ENCODE measurements at places on chromosomes 5 and 9. TPM values are rescaled to one million over a fixed set of nuclear protein-coding genes. Genes with fewer than 3 reads are reported as not detected.

KYAT1 gene
- polyA plus RNA-seq, result 29.4 TPM

RMND5B gene
- 39.6 TPM for polyA plus RNA-seq

TRIM7 gene
- polyA plus RNA-seq, result 0.42 TPM

MYMK gene
- polyA plus RNA-seq, result not detected

PRSS3 gene
- 3.2 TPM for polyA plus RNA-seq

ADAMTS19 gene
- 5.4 TPM for polyA plus RNA-seq

CTSL gene
- 148 TPM for polyA plus RNA-seq

ENTPD8 gene
- 1.0 TPM for polyA plus RNA-seq

GRCh38 chr9:107176436-107177151 is 106.5 kb upstream of the RAD23B start:
- DNase-seq, result no peak

DNA sequence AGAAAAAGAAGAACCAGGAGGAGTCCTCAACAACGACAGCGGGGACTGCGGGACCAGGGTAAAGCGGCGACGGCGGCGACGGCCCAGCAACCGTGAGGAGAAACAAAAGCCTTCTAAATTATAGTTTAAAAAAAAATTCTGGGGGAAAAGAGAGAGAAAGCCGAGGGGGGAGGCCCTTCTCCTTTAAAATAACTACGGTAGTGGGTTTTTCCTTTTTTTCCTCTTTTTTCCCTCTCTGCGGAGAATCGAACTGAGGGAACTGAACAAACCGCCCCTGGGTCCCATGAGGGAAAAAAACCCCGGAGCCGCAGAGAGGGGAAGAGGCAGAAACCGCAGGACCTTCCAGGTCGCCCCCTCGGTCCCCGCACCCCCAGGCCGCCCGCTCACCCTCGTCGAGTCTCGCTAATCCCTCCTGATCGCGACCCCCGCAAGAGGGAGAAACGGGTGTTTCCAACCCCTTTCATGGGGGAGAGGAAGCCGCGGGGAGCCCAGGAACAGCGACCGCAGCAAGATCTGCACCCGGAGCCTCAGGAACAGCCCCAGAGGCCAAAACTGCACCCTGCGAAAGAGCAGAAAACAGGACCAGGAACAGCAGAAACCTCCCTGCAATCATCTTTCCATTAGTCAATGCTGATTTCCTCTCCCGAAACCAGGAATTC is 453 bp downstream of the CPEB4 start:
- no peak for DNase-seq

GRCh38 chr5:80078921-80079320 is 43.8 kb downstream of the THBS4 start:
- no peak for DNase-seq

- no peak for DNase-seq
Measured at GRCh38 chr5:61332358-61332749, 296 bp downstream of the ZSWIM6 start.

DNA sequence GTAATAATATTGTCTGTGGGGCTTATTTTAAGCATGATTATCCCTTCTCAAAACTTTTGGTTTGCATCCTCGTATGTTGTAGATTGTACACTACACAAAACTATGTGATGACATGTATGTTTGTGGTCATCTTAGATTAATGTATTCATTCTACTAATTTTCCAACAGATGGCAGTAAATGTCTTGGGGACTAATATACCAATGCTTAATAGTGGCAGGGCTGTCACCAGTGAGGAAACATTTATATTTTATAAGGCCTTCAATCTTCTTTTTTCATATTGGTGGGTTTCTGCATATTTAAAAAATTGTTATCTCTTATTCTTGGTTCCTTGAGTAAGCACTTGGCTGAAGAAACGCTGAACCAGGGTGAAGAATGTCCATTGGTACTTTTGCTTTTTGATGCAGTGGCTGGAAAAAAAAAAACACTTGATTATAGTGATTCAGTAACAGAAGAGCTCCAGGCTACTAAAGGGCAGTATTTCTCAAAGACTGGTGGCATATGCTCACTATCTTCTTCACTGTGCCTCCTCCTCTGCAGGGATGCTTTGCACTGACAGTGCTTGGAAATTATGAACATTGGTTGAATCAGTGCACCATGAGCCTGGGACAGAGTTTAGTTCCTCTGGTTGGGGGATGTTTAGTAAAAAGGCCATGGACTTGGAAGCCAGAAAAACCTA is 530.3 kb downstream of the RASEF start:
- no peak for DNase-seq

DNA sequence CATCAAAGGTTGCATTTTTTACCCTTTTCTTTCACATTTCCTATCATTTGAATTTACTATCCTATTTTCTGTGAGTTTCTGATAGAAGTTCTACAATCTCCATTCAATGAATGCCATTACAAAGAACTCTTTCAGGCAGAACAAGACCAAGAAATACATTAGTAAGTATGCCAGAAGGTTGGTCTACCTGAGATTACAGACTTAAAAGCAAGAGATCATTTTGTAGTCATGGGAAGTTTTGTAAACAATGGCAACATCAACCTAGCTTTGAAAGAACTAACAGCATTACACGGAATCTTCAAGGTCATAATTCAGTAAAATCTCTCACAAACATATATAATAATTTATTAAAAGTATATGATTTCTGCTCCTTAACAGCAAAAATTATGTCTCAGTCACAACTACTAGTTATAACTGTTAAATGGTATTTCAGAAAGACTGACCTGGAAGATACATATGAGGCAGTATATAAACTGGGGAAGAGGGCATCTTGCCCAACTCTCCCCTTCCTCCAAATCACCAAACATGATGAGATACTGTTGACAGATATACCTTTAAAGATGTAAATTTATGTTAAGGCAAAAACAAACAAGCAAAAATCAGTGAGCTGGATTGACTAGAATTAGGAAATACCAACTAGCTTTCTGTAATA is 23.3 kb downstream of the TMEM161B start:
- no peak for DNase-seq

GRCh38 chr5:148540647-148541046 is 113.7 kb downstream of the HTR4 start:
- DNase-seq, result no peak

DNA sequence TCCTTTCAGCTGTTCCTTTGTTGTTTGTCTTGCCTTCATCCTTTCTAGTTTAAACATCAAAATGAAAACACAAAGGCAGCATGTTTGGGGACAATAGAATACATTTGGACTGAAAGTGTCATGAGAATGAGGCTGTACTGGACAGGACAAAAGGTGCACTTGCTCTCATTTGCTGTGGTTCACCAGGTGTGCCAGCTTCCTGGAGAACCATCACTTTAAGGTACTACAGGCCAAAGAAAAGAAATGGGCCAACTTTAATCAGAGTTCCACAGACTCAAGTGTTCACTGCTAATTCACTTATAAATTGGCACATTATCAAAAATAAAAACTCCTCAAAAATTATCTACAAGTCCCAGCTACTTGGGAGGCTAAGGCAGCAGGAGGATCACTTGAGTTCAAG is 53.8 kb downstream of the ABHD17B start:
- DNase-seq, result no peak

GRCh38 chr9:126838895-126839294 is 21.5 kb upstream of the ZBTB34 start:
- no peak for DNase-seq

DNA sequence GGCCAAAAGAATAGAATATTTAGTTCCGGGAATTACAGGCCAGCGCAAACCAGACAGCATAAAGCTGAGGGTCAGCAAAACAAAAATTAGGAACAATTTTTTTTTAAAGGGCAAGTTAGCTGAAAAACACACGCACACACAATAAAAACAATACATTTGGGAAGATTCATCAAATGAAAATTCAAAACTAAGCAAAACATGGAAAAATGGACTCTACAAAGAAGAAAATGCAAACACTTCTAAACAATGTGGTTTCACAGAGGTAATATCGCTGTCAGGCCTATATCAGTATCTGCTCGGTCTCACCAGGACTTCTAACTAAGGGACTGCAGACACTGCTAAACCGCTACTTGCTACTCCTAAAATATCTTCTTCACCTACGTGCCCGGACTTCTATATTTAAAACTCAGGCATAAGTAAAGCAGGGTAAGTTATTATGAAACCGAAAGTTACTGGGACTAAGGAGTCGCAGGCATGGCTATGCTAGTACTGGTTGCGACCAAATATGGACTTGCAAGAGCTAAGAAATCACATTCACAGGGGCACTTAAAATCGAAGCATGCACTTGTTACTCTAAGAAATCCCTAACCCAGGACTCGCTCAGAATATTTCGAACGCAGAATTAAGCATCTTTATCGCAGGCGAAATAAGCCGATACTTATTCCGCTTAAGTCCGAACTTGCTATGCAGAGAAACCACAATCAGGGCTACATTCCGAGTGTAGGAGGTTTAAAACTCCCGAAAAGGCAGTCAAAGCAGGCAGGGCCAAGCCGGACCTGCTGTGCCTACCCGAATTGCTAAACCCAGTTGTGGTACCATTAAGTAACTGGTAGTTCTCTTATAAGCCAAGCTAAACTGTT is 2.3 kb downstream of the ANXA2R start:
- peak; percentile 29 for DNase-seq

- no peak for DNase-seq
Measured at GRCh38 chr9:81833563-81834345, 94.5 kb upstream of the SPATA31D4 start.

DNA sequence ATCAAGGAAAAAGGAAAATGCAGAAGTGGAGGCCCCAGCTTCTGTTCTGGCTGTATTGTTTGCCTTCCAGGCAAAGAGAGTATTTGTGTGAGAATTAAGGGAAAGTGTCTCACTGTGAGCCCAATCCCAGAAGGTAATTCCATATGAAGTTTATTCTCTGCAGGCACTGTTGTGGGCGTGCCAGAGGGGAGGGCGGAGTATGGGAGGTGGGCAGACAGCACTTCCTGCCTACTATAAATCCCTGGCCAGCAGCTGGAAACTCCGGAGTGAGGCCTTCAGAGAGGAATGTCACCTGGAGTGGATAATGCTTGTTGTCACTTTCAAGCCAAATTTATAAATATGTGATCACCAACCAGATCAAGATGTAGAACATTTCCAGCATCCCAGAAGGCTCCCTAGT is 209.5 kb downstream of the ARHGAP26 start:
- DNase-seq, result no peak

GRCh38 chr9:83431101-83432060 is 106.8 kb downstream of the FRMD3 start:
- DNase-seq, result no peak

DNA sequence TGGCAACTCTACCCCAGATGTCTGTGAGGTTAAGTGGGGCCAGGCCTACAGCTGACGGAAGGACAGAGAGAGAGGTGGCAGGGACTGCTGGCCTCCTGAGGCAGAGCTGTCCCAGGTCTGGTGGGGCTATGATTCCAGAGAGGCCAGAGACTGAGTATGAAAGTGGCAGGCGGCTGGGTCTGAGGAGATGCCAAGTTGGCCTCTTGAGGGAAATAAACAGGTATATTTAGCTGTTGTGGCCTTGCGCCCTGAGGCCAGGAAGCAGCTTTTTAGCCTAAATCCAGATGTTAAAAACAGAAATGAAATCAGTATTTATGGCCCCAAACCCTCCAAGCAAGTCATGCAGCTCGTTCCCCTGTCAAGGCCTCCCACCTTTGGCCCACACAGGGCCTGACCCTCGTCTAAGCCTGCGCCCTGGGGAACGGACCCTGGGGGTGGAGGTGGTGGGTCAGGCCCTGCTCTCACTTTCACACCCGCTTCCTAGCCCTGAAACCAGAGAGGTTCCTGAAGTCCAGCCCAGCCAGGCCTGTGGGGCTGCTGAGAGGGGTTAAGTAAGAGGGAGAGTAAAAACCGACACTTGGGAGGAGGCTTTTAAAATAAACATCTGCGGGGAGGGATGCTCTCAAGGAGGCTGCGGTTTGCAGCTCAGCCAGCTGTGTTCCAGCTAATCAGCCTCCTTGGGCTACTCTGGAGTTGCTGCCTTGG is 18.7 kb downstream of the PCDHGC5 start:
- peak; percentile 64 for DNase-seq

DNA sequence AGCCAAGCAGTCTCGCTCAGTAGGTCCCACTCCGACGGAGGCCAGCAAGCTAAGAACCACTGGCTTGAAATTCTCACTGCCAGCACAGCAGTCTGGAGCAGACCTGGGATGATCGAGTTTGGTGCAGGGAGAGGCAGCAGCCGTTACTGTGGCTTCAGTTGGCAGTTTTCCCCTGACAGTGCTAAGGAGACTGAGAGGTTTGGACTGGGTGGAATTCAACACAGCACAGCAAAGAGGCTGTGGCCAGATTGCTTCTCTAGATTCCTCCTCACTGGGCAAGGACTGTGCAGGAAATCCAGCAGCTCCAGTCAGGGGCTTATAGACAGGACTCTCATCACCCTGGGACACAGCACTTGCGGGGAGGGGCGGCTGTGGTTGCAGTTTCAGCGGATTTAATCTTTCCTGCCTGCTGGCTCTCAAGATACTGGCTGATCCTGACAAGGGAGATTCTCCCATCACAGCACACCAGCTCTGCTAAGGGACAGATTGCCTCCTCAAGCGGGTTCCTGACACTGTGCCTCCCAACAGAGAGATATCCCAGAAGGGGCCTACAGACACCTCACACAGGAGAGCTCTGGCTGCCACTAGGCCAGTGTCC is 122.1 kb downstream of the YIPF5 start:
- DNase-seq, result no peak

- no peak for DNase-seq
Measured at GRCh38 chr9:71965403-71965802, 54.0 kb downstream of the C9orf85 start.

GRCh38 chr5:87190687-87191086 is 77.0 kb upstream of the RASA1 start:
- DNase-seq, result no peak

GRCh38 chr5:90519081-90519480 is 10.3 kb downstream of the LYSMD3 start:
- no peak for DNase-seq

DNA sequence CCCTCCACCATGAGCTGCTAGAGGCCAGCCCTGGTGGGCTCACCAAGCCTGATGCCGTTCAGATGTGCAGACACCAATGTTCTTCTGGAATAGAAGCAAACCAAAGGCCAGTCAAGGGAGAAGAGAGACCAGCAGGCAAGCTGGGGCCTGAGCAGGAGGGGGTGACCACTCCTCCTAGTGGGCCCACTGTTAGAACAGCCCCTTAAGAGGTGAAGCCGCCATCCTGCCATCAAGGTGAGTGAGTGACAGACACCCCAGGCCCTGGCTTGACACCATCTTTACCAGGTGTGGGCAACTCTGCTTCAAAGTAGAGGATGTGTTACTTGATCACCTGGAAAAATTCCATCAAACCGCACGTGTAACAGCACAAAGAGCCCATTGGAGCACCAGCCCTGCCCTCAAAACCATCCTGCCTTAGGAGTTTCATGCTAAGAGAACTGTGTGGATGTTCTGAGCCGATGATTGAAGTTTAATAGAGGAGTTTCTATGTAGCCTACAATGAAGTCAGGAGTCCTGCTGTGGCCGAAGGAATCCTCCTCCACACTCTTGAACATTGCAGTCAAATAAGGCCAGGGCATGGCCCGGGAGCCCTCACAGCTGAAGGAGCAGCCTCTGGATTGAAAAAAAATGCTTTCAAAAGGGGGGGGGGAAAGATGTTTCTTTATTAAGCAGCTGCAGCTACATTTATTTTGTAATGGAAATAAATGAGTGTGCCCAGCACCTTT is 20.8 kb downstream of the AMBP start:
- no peak for DNase-seq

- DNase-seq, result no peak
Measured at GRCh38 chr5:10377081-10377480, 23.6 kb downstream of the MARCHF6 start.

- no peak for DNase-seq
Measured at GRCh38 chr5:106380736-106381135, 1290.0 kb downstream of the EFNA5 start.

All from renal pelvis (tissue), 12 donors.